Immature natural killer cell (primary cell): ENCODE measurements at places on chromosomes 7 and 10.
A peak's percentile ranks its signal among the peaks of the same experiment; 100 is the strongest.

GRCh38 chr10:129790715-129791446, 173.2 kb downstream of the EBF3 start:
- H3K4me3 ChIP-seq: no peak overlapping the region
- H3K27ac ChIP-seq: no peak overlapping the region
- peaks cover 7% of the 10 kb centered on the region for H3K27me3 ChIP-seq
- DNase-seq: no peak
- H3K36me3 ChIP-seq: peaks cover 3% of the 10 kb centered on the region

GRCh38 chr7:99125505-99125865, 18.4 kb downstream of the SMURF1 start:
- H3K27ac ChIP-seq: no peak overlapping the region
- H3K27me3 ChIP-seq: no peaks in the 10 kb centered on the region
- peaks cover 3% of the 10 kb centered on the region for H3K36me3 ChIP-seq

GRCh38 chr7:22333680-22334141, 23.2 kb downstream of the RAPGEF5 start:
- DNase-seq: no peak
- H3K4me3 ChIP-seq: no peak overlapping the region

GRCh38 chr10:35225204-35225603, 98.6 kb downstream of the CREM start:
- peak overlapping the region; percentile 88 for H3K27ac ChIP-seq
- H3K36me3 ChIP-seq: no peaks in the 10 kb centered on the region
- H3K4me3 ChIP-seq: peak overlapping the region; percentile 36
- H3K27me3 ChIP-seq: peaks cover 2% of the 10 kb centered on the region
- peaks cover 21% of the 10 kb centered on the region for H3K4me1 ChIP-seq

DNA sequence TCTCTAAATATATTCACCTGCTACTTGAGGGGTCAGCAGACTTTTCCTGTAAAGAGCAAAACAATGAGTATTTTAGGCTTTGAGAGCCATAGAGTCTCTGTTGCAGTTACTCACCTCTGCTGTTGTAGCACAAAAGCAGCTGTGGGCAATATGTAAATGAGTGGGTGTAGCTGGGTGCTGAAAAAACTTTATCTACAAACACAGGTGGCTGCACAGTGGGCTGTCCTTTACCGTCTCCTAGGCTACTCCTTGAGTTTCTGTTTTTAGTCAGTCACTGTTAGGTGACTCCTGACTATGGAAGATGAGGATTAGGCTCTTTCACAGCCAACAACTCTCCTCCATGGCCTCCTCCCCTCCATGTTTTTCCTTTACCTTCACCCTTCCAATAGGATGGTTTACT, 286.1 kb upstream of the C7orf33 start:
- peak overlapping the region; percentile 53 for H3K4me3 ChIP-seq
- no peaks in the 10 kb centered on the region for H3K36me3 ChIP-seq
- H3K4me1 ChIP-seq: peaks cover 9% of the 10 kb centered on the region
- no peaks in the 10 kb centered on the region for H3K27me3 ChIP-seq
- DNase-seq: no peak

- H3K4me1 ChIP-seq: peaks cover 18% of the 10 kb centered on the region
- no peak overlapping the region for H3K4me3 ChIP-seq
- H3K27me3 ChIP-seq: no peaks in the 10 kb centered on the region
- H3K36me3 ChIP-seq: no peaks in the 10 kb centered on the region
Observed at GRCh38 chr10:75512203-75512933, 80.9 kb downstream of the LRMDA start.

DNA sequence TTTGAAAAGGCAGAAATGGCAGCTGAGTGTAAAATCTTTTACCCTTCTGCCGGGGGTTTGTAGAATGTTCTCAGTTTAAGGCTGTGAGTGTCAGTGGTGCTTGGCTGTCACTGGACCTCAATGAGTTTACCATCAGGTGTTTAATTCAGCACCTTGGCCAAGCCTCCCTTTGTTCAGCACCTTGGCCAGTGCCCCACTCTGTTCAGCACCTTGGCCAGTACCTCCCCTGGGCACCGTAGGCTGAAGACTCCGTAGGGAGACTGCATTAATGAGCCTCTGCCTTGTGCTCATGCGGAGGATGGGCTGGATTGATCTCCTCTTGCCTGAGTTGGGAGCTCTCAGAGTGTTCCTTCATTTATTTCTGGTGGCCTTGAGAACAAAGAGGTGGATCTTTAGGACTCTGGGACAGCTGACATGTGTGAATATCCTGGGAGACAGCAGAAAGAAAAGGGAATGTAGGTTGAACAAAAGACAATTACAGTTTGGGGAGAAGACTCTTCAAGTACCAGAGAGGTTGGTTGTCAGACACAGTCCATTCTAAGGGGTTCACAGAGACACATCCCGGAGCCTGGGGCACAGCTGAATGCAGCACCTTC, 1.6 kb downstream of the FAM24A start:
- DNase-seq: peak; percentile 25
- no peaks in the 10 kb centered on the region for H3K36me3 ChIP-seq
- no peaks in the 10 kb centered on the region for H3K4me1 ChIP-seq
- H3K27me3 ChIP-seq: no peaks in the 10 kb centered on the region
- H3K27ac ChIP-seq: no peak overlapping the region
